ENCODE measurements at places on chromosomes 5 and 9.

GRCh38 chr5:176187276-176188062, 50.8 kb upstream of the SIMC1 start:
- DNase-seq: no peak

GRCh38 chr5:153559926-153560325, 69.5 kb downstream of the GRIA1 start:
- no peak for DNase-seq

GRCh38 chr9:105296877-105297287, 52.4 kb downstream of the SLC44A1 start:
- no peak for DNase-seq

- DNase-seq: no peak
Observed at GRCh38 chr5:989961-990530, 18.6 kb upstream of the NKD2 start.

DNA sequence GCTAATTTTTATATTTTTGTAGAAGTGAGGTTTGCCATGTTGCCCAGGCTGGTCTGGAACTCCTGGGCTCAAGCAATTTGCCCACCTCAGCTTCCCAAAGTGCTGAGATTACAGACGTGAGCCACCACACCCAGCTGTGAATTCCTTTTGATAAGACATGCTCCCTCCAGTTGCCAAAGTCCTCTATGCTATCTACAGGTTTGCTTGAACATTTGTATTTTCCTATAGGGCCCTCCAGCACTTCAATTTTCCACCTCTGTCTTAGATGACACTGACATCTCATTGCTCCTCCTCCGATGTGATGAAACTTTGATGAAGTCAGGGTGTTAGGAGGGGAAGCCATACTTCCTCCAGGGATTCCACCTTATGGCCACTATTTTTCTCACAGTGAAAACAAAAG, 25.2 kb upstream of the CTSV start:
- DNase-seq: no peak

DNA sequence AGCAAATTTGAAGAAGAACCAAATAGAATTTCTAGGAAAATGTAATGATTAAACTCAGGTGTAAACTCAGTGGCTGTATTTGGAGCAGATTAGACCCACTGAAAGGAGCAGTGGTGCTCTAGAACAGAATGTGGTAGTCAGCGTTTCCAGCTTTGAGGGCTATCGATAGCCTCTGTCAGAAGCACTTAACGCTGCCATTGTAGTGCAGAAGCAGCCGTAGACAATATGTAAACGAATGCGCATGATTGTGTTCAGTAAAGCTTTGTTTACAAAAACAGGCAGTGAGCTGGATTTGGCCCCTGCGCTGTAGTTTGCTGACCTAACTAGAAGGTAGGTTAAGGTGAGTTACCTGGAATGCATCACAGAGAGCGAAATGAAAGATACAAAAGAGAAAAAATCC, 72.0 kb downstream of the FAM78A start:
- no peak for DNase-seq

- DNase-seq: peak; percentile 49
Observed at GRCh38 chr9:129944506-129945116, 98.4 kb downstream of the FNBP1 start.

GRCh38 chr5:125267636-125268248, 521.3 kb upstream of the ZNF608 start:
- no peak for DNase-seq

GRCh38 chr5:167716126-167716775, 575.2 kb upstream of the WWC1 start:
- DNase-seq: no peak

DNA sequence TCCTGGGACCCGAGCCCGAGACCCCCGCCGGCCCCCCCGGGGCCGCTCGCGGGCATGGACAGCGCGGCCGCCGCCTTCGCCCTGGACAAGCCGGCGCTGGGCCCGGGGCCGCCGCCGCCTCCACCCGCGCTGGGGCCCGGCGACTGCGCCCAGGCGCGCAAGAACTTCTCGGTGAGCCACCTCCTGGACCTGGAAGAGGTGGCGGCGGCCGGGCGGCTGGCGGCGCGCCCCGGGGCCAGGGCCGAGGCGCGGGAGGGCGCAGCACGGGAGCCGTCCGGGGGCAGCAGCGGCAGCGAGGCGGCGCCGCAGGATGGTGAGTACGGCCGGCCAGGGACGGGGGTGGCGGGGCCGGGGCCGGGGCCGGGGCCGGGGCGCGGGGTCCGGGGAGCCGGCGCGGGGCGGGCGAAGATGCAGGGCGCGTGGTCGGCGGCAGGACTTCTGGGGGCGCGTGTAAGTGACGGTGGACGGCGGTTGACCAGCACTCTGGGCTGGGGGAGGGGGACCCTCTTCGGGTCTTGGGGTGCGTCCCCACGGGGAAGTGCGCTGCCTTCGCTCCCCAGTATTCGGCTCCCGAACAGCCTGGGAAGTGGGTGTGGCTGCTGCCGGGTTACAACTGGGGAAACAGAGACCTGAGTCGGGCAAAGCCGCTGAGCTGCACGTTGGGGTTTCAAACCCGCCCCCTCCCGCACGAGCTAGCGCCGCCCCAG, 520 bp downstream of the PRRX2 start:
- DNase-seq: no peak

GRCh38 chr5:59917121-59917520, 23.6 kb upstream of the PDE4D start:
- DNase-seq: no peak

- DNase-seq: no peak
Observed at GRCh38 chr5:169649486-169649885, 12.4 kb downstream of the DOCK2 start.

- no peak for DNase-seq
Observed at GRCh38 chr5:1383344-1383743, 38.4 kb upstream of the CLPTM1L start.

GRCh38 chr5:90233476-90233875, 176.1 kb downstream of the CETN3 start:
- DNase-seq: no peak

- no peak for DNase-seq
Observed at GRCh38 chr5:95449460-95449859, 58.3 kb downstream of the FAM81B start.

DNA sequence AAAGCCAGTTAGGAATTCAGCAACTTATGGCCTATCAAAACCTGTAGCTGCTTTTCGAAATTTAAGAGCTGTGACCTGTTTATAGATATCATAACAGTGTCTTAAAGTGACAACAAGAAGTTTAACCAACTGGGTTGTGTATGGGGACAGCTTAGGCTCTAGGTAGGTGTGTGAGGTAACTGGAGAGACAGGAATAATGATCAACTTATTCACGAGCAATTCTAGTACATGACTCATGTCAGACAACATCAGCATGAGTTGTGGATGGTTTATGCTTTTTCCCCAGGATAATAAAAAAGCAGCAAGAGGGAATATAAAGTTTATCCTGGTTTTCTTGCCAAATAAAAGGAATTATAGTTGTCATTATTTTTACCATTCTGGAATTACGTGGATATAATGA, 88.6 kb downstream of the GDNF start:
- no peak for DNase-seq

- DNase-seq: no peak
Observed at GRCh38 chr5:105630803-105631202, 2039.9 kb downstream of the EFNA5 start.

DNA sequence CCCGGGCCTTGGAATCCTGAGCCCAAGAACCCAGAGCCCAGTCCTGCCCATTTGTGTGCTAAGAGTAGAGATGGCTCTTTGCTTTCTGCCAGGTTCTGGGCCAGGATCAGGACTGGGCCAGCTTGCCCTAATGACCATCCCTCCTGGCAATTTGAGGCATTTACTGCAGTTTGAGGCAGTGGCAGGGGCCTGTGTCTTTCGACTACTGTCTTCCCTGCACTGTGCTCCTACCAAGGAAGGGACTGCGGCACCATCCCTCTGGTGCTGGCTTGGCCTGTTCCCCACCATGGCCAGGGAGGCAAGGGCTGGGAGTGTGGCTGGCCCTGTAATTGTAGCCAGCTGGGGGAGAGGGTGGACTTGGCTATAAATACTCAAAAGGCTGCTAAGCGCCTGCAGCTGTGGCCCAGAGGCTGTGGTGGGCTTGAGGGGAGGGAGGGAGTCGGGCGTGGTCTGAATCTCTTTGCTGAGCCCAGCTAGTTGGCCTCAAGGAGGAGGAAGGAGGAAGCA, 4.6 kb downstream of the ENHO start:
- no peak for DNase-seq
